Tibial nerve (tissue), 4 donors: ENCODE measurements at places on chromosomes 7 and 10. TPM values are rescaled to one million over a fixed set of nuclear protein-coding genes. Genes with fewer than 3 reads are reported as not detected.
A peak's percentile ranks its signal among the peaks of the same experiment; 100 is the strongest.

- DNase-seq: no peak
These were observed 732 bp downstream of the FAM53B start for GRCh38 chr10:124743191-124744101.

DNA sequence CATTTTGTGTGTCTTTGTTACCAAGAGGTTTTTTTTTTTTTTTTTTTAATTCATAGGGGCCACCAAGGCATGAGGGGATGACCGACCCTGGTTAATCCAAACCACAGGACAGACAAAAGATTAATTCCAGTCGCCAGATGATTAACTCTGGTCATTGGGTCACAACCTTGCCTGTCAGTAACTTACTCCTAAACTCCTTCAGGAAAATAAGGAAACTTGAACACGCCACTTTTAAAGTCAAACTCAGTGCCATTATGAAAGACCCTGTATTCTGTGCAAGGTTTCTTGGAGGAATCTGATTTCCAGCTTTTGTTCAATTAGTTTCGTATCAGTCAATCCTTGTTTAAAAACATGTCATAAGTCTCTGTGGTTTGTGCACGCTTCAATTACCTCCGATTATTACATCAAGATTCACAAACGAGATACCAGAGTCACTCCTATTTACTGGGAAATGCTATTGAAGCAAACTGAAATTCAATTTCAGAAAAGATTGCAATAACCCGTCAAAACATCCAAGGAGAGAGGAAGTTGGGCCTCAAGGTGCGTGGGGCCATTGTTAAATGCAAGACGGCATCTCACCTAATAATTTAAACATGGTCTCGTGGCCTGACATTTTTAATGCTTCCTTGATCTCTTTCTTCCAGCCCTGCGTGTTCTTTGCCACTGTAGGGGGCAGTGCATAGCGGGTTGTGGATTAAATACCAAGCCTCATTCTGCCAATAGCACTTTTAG lies 44.0 kb downstream of the NRP1 start:
- no peak for DNase-seq

GRCh38 chr10:110208614-110209453 lies 1.4 kb downstream of the MXI1 start:
- DNase-seq: peak; percentile 31

- no peak for DNase-seq
These were observed 8.5 kb downstream of the RPS24 start for GRCh38 chr10:78042058-78042751.

The PNLIP gene
- 3.3 TPM for total RNA-seq
